ENCODE measurements at places on chromosomes 11 and 22.

DNA sequence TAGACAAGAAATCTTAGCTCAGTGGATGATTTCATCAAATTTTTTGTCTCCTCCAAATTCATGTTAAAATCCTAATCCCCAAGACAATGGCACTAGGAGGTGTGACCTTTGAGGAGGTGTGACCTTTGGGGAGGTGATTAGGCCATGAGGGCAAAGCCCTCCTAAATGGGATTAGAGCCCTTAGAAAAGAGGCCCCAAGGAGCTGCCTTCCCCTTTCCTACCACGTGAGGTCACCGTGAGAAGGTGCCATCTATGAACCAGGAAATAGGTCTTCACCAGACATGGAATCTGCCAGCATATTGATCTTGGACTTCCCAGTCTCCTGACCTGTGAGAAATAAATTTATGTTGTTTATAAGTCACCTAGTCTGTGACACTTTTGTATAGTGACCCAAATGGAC lies 138.7 kb downstream of the TRIM29 start:
- DNase-seq, result no peak

DNA sequence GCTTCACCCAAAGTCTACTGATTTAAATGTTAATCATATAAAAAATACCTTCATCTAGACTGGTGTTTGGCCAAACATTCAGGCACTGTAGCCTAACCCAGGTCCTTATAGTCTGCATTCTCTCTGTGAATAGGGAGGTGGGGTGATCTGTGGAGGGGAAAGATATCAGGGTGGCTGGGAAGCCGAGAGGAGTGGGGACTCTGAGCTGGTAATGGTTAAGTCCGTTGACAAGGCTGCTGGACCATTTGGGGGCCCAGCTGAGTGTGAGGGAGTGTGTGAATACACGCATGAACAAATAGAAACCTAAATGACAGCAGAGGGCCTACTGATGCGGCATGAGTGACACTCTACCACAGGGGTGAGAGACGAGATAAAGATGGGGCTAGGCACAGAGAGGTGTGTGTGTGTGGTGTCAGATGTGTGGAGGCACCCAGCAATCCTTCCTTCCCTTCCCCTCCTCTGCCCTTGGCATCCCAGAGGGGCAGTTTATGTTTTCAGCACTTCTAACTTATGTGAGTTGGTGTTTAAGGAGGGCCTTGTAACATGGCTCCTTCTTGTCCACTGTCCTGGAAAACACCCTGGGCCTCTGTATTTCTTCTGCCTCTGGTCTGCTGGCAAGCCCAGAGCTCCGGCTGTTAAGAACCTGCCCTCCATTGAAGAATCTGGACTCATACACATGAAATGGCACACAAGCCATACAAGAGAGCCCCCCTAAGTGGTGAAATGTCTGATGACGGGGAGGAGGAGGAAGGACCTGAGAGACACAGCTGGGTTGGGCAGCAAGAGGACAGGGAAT lies 249.1 kb upstream of the TBCEL start:
- no peak for DNase-seq

GRCh38 chr11:102047305-102047924 lies at the start of gene CFAP300:
CFAP300 (plus strand) TSS chr11:102047437; CDS start chr11:102047471, 34 bp downstream.
- DNase-seq, result peak; percentile 6

DNA sequence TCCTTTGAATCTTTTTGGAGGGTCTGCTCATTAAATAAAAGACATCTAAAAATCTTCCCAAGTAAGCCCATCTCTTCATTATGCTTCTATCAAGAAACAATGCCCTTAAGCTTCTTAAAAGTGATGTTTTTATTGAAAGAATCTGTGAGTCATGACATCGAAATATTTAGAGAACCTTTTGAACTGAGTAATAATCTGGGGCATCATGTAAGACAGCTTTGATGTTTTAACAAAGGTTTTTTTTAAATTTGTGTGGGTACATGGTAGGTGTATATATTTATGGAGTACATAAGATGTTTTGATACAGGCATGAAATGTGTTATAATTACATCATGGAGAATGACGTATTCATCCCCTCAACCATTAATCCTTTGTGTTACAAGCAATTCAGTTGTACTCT lies 46.8 kb downstream of the PLAAT5 start:
- no peak for DNase-seq

- no peak for DNase-seq
These were observed 694.8 kb upstream of the CCDC179 start for GRCh38 chr11:23555085-23555484.

GRCh38 chr11:67664696-67665540 lies 9.5 kb downstream of the ALDH3B2 start:
- no peak for DNase-seq

- DNase-seq, result no peak
These were observed 6.3 kb downstream of the TYR start for GRCh38 chr11:89184021-89184420.

GRCh38 chr11:134504146-134504905 lies 92.3 kb upstream of the B3GAT1 start:
- no peak for DNase-seq

DNA sequence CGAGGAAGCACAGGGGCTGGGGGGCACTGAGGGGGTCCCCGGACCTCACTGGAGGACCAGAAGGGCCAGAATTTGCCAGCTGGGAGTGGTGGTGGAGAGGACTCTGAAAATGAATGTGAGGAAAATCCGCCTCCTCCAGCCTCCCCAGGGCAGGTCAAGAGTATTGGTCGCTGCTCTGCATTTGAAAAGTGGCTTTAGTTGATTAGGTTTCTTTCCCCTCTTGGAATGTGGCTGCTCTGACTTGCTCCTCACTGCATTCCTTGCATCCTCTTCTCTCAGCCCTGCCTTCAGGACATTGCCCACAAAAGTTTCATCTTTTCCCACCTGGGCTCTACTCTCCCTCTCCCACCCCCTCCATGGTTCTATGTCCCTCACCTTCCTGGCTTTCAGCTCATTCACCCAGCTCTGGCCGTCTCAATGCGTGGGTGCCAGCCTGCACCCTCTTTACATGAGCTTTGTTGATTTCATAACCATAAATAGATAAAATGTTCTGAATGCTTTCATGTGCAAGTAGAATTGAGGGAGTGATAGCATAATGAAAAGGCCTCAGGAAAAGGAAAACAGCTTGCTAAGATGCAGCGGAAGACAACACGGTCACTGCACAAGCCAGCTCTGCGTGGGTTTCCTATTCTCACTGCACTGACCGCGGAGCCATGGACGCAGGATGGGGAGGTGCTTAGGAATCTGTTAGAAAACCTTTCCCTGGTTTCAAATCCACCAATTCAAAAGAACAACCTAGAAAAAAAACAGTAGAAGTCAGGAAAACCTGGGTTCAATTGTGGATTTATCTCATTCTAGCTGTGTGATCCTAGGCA lies 6.5 kb upstream of the NPAS4 start:
- DNase-seq, result no peak

DNA sequence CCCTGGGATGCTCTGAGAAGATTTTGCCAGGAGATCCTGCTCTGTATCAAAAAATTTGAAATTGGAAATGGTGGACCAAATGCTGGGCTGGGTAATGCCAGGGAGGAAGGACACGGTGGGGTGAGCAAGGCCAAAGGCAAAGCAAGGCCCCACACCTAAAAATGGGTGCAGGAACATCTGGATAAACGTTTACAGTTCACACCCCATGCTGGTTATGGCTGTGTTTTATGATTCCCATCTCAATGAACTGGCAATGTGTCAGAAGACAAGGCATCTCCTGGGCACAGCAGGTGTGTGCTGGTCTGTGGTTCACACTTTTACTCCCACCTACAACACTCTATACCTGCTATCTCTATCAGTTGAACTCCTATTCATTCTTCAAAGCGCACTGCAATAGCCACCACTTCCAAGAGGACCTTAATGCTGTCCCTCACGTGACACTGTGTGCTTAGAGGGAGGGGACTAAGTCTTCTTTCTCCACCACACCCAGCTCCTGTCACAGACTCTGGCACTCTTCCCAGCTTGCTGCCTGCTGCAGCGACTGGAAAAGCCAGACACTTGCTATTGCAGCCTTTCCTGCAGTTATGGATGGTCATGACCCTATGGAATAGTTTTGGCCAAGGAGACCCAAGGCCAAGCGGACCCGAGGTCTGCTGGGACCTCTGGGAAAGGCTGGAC lies 277.5 kb downstream of the CTTN start:
- no peak for DNase-seq

DNA sequence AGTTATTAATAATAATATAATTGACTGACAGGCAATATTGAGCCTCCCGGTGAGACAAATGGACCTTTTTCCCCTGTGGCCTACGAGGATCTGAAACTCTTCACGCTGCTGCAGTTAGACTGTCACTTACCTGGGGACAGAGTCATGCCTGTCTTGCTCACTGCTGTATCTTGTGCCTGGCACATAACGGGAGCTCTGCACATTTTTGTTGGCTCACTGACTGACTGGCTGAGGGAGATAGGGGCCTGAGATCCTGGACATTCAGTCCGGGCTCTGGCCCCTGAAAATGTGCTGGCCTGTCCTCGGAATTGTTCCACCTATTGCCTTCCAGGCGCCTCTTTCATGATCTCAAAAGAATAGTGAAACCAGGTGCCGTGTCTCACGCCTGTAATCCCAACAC lies 743 bp upstream of the CD3D start:
- DNase-seq, result no peak

DNA sequence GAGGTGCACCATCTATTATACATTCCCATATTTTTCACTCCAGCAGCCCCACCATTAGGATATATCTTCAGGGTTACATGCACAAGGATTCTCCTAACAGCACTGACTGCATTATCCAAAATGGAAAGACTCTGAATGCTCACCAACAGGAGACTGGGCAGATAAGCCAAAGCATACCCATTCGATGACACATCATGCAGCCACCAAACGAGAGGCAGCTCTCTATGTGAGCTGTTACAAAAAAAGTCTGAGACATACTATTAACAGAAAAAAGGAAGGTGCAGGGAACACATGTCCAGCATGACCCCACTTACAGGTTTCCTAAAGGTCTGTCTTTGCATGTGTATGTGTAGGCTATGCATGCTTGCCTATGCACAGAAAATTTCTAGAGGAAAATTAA lies 12.4 kb upstream of the SERPIND1 start:
- DNase-seq, result no peak

DNA sequence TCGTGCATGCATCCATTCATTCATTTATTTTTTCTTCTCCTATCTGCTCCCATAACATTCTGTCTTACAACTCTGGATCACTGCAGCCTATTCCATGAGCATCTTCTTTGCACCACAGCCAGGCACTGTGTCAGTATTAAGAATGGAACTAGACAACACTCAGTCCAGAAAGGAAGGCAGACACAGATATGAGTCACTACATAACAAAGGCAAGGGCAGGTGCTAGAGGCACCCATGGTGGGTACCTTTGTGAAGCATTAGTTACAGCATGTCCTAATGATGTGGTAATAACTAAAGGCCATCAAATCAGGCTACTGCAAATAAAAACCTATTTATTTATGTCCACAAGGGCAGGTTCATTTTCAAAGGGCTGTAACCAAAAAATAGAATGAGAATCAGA lies 28.1 kb downstream of the TENM4 start:
- no peak for DNase-seq

DNA sequence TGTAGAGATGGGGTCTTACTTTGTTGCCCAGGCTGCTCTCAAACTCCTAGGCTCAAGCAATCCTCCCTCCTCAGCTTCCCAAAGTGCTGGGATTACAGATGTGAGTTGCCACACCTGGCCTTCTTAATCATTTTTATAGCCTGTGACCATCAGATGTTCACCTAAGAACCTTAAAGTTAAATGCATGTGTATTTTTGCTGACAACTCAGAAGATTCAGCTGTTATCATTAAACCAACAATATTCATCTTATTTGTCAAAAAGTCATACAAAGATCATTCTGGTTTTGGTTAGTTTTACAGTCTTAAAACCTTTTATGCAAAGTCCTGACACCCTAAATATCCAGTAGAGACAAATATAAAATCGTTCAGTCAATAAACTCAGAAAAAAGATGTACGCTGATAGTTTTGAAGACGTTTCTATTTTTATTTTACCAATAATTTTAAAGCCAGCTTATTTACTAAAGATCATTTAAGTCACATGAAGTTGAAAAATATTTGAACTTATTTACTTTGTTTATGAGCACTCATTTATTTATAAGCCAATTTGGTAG lies 22.2 kb downstream of the CLDN5 start:
- DNase-seq, result no peak

- DNase-seq, result no peak
These were observed 39.3 kb upstream of the BSX start for GRCh38 chr11:123020968-123021367.

GRCh38 chr11:61280883-61281580 lies 14.1 kb downstream of the VWCE start:
- no peak for DNase-seq

DNA sequence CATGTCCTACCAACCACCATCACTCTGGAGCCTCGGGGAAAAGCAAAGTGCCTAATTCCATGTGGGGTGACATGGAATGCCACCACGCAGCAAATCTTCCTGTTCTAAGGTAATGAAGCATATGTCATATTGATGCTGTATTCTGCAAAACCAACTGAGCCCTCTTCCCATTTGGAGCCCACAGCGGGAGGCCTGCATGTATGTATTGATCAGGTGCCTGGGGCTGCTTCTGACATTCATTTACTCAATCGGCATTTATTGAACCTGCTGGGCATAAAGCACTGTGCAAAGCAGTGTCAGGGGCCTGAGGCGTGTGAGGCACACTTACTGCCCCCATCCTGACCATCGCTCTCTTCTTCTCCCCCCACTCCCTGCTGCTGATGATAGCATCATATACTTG lies 39.1 kb downstream of the ANKK1 start:
- DNase-seq, result no peak

- DNase-seq, result no peak
These were observed 10.7 kb downstream of the DSCAML1 start for GRCh38 chr11:117786135-117786870.

DNA sequence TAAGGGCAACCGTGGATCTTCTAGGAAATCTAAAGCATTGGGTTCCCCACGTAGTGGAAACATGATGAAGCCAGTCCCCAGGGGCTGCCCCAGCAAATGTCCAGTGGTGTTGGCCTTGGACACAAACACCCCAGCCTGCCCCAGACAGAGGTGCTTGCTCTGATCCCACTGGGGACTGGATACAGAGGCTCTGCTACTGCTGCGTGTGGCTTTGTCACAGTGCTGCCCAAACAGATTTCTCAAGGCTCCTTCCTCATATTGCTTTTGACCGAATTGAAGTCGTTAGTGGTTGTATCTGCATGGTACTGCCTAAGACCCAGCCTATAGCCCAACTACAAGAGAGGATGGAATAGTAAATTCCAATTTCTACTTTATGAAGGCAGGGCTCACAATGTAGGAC lies 40.1 kb upstream of the CD44 start:
- DNase-seq, result no peak

GRCh38 chr11:12189543-12190235 lies 79.3 kb downstream of the MICAL2 start:
- DNase-seq, result no peak

DNA sequence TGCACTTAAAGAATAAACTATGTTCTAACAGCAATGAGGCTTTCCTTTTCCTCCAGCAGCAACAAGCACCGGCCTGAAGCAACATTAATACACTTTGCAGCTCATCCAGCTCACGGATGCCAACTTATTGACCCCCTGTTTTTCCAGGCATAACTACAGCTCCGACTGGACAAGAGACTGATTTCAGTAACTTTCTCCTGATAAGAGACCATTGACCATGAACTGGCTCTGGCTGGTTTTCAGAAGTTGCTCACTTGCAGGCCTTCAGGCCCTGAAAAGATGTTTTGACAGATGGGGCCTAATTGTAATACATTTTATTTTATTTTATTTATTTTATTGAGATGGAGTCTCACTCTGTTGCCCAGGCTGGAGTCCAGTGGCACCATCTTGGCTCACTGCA lies 27.5 kb downstream of the GGT5 start:
- no peak for DNase-seq

- no peak for DNase-seq
These were observed 36.8 kb upstream of the SMTN start for GRCh38 chr22:31044262-31044861.

- DNase-seq, result no peak
These were observed 18.3 kb downstream of the RCN1 start for GRCh38 chr11:32109138-32109537.

All from stimulated activated CD4-positive, alpha-beta T cell treated with anti-CD3 and anti-CD28 coated beads, Interleukin-1b, Interleukin-23, amount 100 ng/mL, for 24 hours (primary cell).